ENCODE measurements at places on chromosomes 5 and 9.

DNA sequence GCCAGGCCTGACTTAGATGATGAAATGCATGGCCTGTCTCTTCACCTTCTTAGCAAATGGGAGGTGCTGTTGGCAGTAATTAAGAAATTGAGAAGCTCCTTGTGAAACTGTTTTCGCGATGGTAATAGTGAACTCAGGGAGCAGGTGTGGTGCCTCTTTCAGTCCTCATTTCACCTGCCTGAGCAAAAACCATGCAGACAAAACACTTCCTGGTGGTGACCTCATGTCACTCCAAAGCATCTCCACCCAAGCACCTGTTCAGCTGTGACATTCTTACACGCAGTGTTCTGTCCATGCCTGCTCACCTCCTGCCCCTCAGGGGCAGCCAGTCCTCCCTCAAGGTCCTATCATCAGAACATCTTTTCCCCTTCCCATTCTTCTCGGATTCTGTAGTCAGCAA is 146.5 kb downstream of the CD180 start:
- no peak for DNase-seq

GRCh38 chr9:74946686-74947085 is 6.0 kb downstream of the C9orf40 start:
- DNase-seq: no peak

DNA sequence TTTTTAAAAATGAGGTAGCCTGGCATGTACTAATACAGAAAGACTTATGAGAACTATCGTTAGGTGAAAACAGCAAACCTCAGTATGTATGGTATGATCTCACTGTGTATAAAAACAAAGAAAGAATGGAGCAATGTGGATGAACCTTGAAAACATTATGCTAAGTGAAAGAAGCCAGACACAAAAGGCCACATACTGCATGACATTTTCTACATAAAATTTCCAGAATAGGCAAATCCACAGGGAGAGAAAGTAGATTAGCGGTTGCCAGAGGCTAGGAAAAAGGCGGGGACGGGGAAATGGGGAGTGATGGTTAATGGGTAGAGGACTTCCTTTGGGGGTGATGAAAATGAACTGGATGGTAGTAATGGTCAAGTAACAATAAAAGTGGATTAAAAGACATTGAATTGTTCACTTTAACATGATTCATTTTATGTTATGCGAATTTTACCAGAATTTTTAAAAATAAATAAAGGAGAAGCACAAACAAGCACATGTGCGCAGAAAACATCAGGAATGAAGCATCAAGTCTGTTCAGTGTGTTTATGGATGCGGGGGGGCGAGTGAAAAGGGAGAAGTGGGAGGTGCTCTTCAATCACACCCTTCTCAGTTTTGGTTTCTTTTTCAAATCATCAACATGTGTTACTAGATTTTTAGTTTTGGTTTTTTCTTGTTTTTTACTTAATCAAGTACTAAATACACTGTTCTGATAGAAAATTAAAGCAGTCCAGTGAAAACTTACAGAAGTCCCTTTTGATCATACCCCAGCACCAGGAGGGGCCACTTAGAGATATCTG is 16.3 kb downstream of the ROR2 start:
- DNase-seq: no peak

DNA sequence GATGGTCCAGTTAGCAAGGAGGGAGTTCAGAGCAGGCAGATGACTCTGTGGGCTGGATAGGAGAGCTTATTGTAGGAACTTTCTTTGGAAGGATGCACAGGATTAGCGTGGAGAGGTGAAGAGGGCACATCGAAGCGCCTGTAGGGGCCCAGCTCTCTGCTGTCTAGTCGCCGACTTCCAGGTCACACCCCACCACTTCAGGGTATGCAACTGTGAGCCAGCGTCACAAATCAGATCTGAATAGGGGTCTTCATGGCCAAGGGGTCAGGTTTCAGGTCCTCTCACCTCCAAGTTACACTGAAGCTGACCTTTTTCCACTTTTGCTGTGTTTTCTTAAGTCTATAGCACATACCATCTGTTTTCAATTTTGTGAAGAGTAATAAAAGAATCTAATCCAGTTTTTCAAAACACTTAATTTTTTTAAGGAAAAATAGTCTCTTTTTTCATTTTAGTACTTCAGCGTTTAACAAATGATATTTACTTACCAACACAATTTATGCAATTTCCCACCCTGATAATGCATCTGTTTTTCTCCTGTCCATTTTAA is 364.2 kb upstream of the CLINT1 start:
- DNase-seq: no peak

- no peak for DNase-seq
These were observed 21.9 kb downstream of the PRRX2 start for GRCh38 chr9:129687391-129687790.

DNA sequence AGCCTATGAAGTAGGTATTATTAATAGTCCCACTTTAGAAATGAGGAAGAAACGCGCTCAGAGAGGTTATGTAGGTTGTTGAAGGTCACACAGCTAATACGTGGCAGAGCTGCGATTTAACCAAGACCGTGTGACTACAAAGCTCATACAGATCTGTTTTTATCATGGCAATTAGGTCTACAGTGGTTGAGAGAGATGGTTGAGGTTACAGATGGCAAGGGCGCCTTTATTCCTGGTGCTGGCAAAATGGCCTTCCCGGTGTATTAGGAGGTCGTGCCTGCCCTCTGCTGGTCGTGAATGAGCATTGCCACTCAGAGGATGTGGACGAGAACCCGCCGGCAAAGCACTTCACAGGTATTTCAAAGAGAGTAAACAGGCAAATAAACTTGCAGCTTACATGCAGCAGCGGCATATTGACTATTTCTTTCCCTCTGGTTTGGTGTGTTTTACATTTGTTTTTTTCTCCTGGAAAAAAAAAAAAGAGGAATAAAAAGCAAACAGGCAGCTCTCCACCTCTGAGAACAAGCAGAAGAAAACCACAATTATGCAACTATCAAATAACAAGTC is 65.3 kb upstream of the EGFLAM start:
- DNase-seq: peak; percentile 23
